ENCODE measurements at places on chromosomes 4 and X.

DNA sequence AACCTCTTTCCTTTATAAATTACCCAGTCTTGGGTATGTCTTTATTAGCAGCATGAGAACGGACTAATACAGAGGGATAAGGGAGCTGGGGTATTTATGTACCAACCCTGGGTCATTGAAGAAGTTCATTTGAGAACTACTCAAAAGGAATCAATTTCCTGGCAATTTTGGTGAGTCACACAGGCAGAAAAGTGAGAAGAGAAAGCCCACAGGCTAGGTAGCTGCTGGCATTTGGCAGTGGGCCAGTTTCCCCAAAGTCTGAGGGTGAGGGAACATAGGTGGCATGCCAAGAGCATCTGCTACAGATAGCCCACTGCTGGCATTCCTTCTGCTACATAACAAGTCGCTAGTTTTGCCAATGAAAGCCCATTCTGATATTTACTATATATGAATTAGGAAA lies 411.2 kb downstream of the MID1IP1 start:
- no peak for DNase-seq

DNA sequence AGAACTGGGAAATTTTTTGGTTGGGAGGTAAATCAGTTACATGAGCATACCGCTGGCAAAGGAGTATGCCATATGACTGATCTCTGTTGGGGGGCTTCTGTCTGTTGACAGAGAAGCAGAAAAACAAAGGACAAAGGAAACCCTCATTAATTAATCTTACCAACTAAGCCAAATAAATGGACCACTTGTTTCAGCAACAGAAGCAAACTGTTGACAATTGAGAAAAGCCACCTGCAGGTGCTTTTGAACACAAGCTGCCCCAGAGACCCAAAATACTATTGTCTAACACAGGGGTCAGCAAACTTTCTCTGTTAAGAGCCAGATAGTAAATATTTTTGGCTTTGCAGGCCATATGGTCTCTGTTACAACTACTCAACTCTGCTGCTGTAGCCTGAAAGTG lies 7.0 kb upstream of the FRYL start:
- no peak for DNase-seq

- DNase-seq, result no peak
These were observed 380.6 kb downstream of the MAPK10 start for GRCh38 chr4:85979276-85979675.

- no peak for DNase-seq
These were observed 217.9 kb downstream of the CENPC start for GRCh38 chr4:67327245-67328017.

Measured in lower lobe of right lung (tissue), 2 donors.